Posterior vena cava (tissue), 2 donors: ENCODE measurements at places on chromosomes 3 and 15.

- no peak for DNase-seq
Measured at GRCh38 chr3:21273259-21274025, 477.6 kb downstream of the ZNF385D start.

- DNase-seq: peak; percentile 91
Measured at GRCh38 chr15:69593981-69594966, 141.7 kb downstream of the RPLP1 start.

DNA sequence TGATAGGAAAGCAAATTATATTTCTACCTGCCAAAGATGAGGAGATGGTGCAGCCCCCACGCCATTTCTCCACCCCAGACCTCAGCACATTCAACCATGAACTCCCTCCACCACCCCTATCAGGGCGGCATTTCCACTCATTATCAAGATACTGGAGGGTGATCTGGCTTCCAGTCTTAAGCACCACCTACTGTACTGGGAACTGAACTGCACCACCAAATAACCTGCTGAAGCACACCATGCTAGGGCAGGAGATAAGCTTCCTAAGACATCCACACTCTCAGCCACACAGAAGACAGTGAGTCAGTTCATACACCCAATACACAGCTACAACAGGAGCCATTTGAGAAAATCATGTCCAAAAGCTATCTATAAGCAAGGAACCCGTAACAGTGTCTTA lies 98.8 kb downstream of the FGF7 start:
- no peak for DNase-seq

DNA sequence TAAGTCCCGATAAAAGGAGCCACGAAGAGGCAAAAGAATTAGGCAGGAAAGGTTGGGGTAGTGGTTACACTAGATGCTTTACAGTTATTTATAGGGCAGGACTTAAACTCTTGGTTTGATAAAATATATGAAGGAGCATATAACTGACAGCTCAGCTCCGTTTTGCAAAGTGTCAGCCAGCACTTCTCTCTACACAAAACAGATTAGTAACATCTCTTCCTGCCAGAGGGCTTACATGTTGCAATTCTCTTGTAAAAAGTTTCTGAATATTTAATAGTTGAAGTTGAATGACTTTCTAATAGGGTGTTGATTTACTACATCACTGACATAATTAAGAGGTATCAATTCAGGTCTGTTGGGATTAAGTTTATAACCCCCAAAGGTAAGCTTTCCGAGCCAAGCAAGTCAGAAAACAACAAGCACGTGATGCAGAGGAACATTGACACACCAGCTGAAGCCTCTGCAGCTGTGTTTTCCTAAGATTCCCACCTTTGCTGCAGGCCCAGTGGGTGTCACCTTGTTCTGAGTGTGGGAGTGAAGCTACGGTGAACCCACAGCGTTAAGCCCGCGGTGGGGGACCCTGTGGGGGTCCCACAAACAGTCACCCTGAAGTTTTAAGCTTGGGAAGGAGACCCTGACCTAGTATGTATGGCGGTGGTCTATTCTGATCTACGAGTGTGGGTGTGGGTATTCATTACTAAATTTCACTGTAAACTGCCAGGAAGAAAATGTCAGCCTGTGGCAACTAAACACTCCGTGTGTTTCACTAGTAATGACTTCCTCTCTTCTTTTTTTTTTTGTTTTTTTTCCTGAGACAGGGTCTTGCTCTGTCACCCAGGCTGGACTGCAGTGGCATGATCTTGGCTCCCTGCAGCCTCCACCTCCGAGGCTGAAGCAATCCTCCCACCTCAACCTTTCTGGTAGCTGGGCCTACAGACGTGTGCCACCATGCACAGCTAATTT lies 22.0 kb upstream of the ATP13A3 start:
- no peak for DNase-seq

- DNase-seq: no peak
Measured at GRCh38 chr3:133532951-133533350, 40.5 kb upstream of the CDV3 start.

- peak; percentile 92 for DNase-seq
Measured at GRCh38 chr15:86624261-86625036, 544.8 kb downstream of the AGBL1 start.

DNA sequence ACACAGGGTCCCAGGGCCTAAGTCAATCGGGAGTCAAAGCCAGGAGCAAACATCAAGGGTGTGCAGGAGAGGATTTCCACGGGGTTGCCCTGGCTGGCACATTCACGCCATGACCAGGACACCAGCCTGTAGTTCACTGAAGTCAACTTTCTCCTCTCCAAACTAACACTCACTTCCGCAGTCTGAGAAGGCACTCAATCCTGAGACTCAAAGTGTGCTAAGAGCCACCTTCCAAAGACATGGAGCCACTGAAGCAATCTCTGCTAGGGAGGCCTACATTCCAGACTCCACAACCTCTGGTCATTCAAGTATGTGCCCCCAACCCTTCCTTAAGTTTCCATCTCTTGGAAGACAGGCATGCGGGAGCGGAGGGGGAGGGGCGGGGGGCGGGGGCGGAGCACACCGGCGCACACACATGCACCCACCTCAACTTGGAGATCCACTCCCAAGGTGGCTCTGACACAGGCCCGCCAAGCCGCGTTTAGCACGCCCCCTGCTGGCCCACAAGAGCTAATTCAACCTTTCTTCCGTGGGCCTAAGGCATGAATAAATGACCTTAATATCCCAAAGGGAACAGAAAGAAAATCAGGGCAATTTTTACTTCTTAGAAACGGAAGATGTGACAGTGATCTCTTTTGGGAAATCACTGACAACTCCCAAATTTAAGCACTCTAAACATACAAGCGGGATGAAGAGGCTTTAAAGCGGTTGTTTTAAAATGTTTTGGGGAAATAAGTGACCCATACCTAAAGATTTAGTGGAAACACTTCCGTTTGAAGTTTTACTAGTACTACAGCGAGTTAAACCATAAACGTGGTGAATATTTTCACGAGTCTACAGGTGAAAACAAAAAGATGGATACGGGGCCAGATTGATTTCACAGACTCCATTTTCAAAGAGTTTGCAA lies 162.5 kb upstream of the CHRNA7 start:
- DNase-seq: peak; percentile 83

DNA sequence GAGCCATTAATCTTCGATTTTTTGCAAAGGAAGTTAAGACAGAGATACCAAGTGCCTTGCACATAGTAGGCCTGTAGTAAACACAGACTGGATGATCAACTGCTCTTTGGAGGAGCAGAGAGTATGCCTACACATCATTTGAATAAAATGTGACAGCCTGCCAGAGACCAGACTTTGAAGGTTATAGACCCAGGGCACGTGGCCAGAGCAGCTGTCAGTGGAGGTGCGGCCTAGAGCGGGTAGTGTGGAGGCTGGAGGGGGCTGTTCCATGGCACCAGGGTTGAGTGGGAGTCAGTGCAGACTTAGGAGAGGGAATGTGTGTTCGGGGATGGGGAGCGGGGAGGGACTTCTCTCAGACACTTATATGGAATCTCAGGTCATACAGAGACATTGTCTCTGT lies 80.8 kb downstream of the SMAD3 start:
- peak; percentile 83 for DNase-seq

- DNase-seq: no peak
Measured at GRCh38 chr3:126399351-126399735, 4.6 kb downstream of the CFAP100 start.

- no peak for DNase-seq
Measured at GRCh38 chr3:57500506-57500905, 43.6 kb downstream of the DNAH12 start.

DNA sequence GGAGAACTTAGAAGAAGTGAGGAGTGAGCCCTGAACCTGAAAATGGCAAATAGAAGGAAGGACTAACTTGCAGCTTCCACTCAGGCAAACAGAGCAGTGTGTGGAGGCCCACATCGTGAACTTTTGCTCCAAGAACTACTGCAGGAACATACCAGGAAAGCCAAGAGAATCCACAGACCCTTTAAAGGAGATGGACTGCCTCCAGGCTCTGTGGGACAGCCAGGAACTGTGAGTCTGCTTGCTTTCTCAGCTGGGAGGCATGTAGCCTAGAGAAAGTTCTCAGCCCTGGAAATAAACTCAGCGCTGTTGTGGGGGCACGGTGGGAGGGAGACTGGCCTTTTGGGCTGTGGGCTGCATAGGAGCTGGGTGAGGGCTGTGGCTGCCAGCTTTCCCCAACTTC lies 93.0 kb downstream of the SNRK start:
- no peak for DNase-seq

- no peak for DNase-seq
Measured at GRCh38 chr3:194588741-194589140, 44.5 kb downstream of the TMEM44 start.

DNA sequence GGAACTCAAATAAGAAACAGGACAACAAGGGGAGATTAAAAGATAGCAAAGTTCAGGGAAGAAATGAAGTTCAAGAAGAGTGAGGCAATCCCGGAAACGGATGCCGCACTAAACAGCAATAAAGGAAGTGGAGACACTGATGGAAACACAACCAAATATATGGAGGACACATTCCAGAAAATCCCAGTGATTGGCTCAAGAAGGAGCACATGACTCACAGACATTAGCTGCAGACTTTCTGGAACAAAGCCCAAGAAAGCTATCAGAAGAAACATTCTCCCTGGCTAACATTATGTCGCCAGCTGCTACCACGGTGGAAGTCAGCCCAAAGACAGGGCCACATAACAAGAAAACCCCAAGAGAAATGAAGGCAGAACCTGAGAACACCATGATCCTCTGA lies 18.1 kb upstream of the VGLL4 start:
- DNase-seq: no peak

DNA sequence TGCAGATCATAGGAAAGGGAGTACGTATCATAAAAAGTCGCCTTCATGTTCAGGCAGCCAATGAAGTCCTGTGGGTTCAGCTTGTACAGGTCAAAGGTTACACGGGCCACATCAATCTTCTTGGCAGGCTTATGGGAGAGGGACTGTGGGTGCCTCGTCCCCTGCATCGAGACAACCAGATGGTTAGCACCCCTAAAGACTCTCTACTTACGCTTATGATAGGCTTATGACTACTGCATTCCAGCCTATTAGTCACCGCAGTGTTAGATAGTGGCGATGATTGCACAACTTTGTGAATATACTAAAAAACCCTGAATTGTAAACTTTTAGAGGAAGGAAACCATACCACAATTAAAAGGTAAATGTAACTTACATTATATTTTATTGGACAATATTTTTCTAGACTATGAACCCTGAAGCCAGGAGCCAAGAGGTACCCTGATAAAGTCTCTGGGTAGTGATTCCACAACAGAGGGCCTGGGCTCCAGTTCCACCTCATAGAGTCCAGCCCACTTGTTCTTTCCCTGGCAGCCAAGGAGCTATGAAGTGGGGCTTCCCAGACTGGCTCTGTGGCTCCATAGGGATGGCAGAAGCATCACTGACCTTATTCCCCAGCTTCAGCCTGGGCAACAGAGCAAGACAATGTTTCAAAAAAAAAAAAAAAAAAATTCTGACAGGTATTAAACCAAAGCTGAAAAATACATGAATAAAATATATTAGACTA lies 2.5 kb upstream of the FANCD2 start:
- no peak for DNase-seq

- DNase-seq: no peak
Measured at GRCh38 chr15:85582131-85583079, 202.0 kb downstream of the AKAP13 start.

DNA sequence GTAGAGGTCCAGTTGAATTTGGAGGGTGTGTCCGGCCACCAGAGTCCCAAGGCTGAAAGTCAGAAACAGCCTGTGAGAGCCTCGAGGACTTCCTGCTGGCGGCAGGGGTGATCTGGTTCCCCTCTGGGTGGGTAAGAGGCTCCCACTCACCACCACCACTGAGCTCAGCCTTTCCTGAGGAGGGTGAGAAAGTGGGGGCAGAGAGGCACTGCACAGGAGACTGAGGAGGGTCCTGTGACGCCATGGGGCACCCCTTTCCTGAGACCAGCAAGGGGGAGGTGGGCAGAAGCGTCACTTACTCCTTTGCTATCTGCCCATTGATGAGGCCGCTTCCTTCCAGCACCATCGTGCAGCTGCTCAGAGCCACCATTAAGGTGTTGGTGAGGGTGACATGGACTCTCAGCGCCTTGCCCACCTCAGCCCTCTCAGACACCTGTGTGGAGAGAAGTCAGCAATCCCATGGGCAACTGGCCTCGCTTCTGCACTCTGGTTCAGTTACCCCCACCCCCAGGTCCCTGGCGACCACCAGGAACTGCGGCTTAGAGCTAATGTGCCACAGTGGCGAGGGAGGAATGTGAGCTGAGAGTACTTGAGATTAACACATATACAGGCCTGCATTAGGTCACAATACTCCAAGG lies 10.0 kb upstream of the TGM5 start:
- no peak for DNase-seq

DNA sequence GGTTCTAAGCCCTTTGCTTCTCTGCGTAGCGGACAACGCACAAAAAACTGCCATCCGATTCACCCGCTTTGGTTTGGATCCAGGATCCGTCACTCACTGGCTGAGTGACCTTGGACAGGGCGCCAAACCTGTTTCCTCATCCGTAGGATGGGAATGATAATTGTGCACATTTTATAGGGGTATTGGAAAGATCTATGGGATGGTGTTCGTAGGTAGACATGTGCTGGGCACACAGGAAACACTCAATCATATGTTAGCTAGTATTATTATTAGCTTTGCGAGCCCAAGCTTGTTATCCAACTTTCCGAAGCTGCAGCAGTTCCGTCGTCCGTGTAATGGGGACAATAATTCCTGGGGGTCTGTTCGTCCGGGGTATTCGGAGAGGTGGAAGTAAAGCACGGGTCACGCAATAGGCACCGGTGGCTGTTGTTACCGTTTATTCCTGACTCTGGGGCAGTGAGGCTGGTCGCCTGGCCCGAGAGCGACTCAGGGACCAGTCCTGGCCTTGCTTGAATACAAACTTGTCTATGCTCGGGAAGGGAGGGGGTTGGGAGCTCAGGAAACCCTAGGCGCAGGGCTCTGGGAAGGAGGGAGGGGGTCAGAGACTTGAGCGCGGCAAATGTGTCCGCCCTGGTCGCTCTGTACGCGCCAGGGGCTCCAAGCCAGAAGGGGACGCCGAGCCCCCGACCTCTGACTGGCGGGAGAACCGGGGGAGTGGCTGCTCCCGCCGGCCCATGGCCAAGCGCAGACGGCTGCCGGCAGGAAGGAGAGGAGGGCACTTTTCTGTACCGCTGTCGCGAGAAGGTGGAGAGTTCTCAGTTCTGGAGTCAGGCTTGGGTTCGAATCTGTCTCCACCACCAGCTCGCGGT lies 1.3 kb downstream of the SPSB4 start:
- no peak for DNase-seq

DNA sequence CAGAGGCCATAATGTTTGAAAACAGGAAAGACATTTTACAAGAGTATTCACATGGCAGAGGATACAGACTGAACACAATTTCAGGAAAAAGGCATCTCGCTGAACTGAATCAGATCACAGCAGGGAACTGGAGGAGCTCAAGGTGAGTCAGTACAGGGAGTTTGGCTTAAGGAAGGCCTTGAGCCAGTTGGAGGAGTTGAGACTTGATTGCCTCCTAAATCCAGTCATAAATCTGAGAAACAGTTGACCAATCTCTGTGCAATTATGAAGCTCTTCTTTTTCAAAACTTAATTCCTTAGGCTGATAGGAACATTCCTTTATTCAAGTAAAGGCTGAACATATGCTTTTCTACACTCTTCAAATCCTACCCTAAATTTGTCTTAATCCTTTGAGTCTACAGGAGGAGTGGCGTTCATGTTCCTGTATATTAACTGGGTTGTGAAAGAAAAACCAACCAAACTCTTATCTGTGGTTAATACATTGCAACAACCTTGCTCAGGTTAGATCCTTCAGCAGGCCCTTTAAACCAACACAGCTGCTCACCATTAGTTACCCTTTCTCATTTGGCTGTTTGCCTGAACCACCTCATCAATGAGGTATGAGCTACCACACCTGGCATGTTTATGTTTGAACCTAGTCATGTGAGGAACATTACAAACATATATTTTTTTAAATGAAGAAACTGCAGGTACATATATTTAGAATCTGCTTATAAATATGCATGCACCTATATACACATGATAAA lies 404.1 kb upstream of the ATP11B start:
- DNase-seq: no peak

GRCh38 chr3:64088408-64089205 lies 65.3 kb upstream of the PSMD6 start:
- DNase-seq: no peak
